Fibroblast of skin of back (primary cell): ENCODE measurements at places on chromosomes 11 and 22.

GRCh38 chr11:108647701-108648527 is 17.0 kb upstream of the DDX10 start:
- DNase-seq, result peak; percentile 75

DNA sequence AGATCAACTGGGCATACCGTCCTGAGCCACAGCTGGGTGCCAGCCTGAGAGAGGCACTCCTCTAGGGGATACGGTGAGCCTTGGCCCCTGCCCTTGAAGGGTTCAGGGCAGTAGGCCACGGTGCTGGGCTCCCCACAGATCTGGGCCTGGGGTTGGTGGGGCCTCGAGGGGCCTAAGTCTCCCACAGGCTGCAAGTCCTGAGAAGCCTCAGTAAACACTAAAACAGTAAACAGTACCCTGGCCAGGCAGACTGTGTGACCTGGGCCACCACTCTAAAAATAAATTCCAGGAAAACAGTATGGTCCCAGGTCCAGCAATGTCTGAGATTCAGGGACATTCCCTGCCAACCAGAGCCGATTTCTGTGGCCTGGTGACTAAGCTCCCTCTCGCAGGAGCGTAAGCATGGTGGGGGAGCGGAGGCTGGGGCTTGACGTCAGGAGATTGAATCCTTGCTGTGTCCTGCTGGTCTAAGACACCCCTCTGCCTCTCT is 2.3 kb upstream of the RHOD start:
- peak; percentile 74 for DNase-seq

DNA sequence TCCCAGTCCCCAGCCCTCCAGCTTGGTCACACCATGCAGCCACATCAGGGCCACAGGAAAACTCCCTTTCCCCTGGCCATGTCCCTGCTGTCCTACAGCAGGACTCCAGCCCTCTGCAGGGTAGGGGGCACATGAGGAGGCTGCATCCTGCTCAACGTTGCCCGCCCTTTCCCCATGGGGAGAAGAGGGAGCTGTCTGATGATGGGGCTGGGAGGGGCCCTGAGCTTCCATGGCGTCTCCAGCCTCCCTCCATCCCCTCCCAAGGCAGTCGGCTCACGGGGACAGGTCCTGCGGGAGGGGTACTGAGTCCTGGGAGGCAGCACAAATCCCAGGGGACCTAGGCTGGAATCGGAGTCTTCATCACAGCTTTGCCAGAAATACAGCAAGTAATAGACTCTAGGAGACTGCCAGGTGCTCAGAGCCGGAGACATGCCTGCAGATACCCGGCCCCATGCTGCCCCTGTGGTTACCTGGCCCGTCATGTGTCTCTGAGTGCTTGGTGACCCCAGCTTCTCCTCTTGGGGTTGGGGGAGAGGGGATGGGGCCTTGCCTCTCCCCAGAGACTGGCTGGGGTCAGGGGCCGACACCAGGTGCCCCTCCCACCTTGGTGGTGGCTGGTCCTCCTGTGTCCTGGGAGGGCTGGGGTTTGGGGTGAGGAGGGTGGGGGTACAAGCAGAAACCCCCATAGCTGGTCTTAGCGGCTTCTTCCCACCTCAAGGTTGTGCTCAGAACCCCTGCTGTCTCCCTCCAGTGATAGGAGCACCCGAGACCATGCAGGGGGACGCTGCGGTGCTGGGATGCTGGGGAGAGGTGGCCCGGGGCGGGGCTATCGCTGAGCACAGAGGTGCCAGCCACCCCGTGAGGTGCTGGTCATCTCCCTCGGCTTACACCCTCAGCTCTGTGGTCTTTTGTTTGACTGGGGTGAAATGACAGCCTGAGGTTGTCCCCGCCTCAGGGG is 2.3 kb downstream of the MRGPRE start:
- DNase-seq, result no peak

GRCh38 chr22:31739795-31740201 is 10.1 kb downstream of the PRR14L start:
- no peak for DNase-seq

DNA sequence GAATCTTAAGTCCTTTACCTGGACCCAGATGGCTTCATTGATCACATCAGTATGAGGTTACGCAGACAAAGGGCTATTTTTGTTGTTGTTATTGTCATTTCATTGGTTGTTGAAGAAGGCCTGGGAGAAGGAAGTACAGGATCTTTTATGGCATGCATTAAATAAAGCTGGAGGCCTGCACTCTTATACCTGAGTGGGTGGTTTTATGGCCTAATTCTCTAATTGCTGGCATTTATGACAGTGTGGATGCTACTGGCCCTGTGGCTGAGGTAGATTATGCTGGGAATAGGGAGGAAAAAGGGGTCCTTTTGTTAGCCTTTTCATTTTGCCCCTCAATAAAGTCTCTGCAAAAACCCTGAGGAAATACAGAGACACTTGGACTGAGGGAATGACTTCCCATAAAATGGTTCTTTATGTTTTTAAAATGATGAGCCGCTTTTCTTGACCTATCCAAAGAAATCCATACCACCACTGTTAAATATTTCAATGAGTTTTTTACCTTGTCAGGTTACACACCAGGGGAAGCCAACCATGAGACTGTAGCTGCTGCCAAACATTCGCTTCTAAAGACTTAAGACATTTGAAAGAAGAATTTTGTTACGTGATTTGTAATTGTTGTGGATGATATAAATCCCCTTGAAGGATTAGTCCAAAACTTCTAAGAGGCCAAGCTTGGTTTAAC is 6.8 kb downstream of the KMT2A start:
- DNase-seq, result no peak

GRCh38 chr11:125272821-125273220 is 108.3 kb downstream of the PKNOX2 start:
- DNase-seq, result no peak

- peak; percentile 41 for DNase-seq
Observed at GRCh38 chr11:16392616-16393015, 36.3 kb upstream of the SOX6 start.
